ENCODE measurements at places on chromosomes 6 and 20. TPM values are rescaled to one million over a fixed set of nuclear protein-coding genes. Genes with fewer than 3 reads are reported as not detected.

DNA sequence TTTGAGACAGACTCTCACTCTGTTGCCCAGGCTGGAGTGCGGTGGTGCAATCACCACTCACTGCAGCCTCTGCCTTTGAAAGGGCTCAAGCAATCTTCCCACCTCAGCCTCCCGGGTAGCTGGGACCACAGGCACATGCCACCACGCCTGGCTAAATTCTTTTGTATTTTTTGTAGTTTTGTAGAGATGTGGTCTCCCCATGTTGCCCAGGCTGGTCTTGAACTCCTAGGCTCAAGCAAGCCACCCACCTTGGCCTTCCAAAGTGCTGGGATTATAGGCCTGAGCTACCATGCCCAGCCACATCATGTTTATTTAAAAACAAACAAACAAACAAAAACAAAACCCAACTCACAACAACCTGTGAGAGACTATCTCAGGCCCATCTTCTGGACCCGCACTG is 29.7 kb upstream of the APCDD1L start:
- no peak overlapping the region for H3K27ac ChIP-seq
- H3K4me3 ChIP-seq = no peak overlapping the region
- H3K4me1 ChIP-seq = peaks cover 12% of the 10 kb centered on the region
- DNase-seq = no peak

GRCh38 chr20:20677186-20677585 is 35.3 kb downstream of the RALGAPA2 start:
- no peak for DNase-seq
- H3K36me3 ChIP-seq = peaks cover 19% of the 10 kb centered on the region
- H3K4me3 ChIP-seq = no peak overlapping the region

DNA sequence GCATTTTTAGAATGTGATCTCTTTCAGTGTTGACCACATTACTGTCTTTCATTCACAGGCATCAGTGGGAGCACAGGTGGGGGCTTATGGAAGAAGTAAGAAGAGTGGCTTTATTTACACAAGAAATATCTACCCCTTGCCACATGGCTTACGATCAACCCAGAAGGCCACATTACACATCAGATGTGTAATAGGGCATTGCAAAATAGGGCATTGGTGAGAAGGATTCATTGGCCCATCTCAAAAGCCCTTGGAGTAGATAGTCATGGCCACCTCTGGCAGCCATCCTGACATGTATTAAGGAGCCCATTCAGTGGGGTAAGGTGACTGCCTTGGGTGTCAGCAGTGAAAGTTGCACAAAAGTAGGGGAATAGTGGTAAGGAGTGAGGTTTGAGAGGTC is 97.5 kb downstream of the MAFB start:
- H3K36me3 ChIP-seq = no peaks in the 10 kb centered on the region
- H3K4me1 ChIP-seq = no peaks in the 10 kb centered on the region
- H3K27ac ChIP-seq = no peak overlapping the region
- peaks cover 25% of the 10 kb centered on the region for H3K27me3 ChIP-seq

DNA sequence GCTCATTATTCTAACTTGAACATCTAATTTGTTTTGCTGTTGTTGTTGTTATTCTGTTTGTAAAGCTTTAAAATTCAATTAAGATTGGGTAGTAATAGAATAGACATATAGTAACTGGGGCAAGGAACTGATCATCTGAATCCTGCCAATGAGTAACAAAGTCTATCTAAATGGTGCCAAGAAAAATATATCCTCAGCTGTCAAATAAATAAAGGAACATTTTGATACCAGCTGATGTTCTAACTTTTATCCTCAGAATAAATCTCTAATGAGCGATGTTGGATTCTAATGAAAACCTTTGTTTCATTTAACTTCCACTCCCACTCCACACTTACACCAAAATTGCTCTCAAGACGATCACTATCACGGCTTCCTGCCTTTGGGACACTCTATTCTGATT is 210.9 kb downstream of the TINAG start:
- no peak for DNase-seq
- no peaks in the 10 kb centered on the region for H3K4me1 ChIP-seq
- H3K4me3 ChIP-seq = no peak overlapping the region
- H3K27ac ChIP-seq = no peak overlapping the region
- H3K27me3 ChIP-seq = no peaks in the 10 kb centered on the region

GRCh38 chr20:6519556-6519955 is 247.9 kb upstream of the BMP2 start:
- no peaks in the 10 kb centered on the region for H3K36me3 ChIP-seq
- H3K27me3 ChIP-seq = no peaks in the 10 kb centered on the region
- no peak overlapping the region for H3K4me3 ChIP-seq

DNA sequence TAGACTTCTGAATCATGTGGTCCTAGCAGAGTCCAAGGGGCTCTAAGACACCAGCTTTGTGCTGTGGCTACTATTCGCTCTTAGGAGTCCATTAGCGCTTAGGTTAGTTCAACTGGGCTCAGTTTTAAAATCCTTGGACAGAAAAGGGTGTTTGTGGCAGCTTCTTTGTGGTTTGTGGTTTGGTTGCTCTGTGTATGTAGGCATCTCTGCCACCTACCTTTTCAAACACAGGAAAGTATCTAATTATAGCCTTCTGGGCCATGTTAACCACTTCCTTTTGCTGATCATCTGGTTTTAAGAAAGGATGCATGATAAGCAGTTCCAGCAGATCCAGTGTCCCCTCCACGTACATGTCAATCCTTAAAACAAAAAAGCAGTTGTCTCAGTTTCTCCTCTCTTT is 10.8 kb downstream of the GSTA4 start:
- peaks cover 25% of the 10 kb centered on the region for H3K36me3 ChIP-seq
- no peak for DNase-seq
- no peak overlapping the region for H3K4me3 ChIP-seq
- no peaks in the 10 kb centered on the region for H3K27me3 ChIP-seq

- no peak overlapping the region for H3K27ac ChIP-seq
- no peaks in the 10 kb centered on the region for H3K36me3 ChIP-seq
- no peaks in the 10 kb centered on the region for H3K4me1 ChIP-seq
- H3K27me3 ChIP-seq = no peaks in the 10 kb centered on the region
- H3K4me3 ChIP-seq = no peak overlapping the region
These were observed 7.9 kb downstream of the PEX6 start for GRCh38 chr6:42970871-42971612.

The BANF2 gene
- total RNA-seq = not detected

The DIDO1 gene
- total RNA-seq = 71.6 TPM

The GJA10 gene
- not detected for total RNA-seq

The CPNE5 gene
- total RNA-seq = 0.71 TPM
